Ureter (tissue), 1 donor: ENCODE measurements at places on chromosomes 3 and 15. TPM values are rescaled to one million over a fixed set of nuclear protein-coding genes. Genes with fewer than 3 reads are reported as not detected.

The PLSCR5 gene
- not detected for total RNA-seq

DNA sequence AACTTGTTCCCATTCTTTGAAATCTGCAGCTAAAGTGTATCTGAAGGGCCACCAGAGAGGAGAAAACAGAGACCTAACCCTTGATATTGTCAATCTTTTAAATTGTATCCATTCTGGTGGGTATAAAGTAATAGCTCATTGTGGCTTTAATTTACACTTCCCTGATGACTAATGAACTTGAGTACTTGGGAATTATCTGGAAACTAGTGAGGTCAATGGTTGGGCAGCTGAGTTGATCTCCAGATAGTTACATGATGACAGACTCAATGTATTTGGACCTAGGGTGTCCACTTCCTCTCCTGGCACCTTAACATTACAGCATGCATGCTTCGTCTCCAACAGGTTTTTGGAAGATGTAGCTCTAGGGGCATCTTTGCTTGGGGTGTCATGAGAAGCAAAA lies 195.2 kb downstream of the PDCD6IP start:
- no peak for DNase-seq

The RARRES1 gene
- 48.5 TPM for total RNA-seq

The ROPN1B gene
- total RNA-seq = 1.4 TPM

- DNase-seq = no peak
Observed at GRCh38 chr15:22780267-22780666, 6.2 kb upstream of the NIPA1 start.

The C3orf70 gene
- 19.0 TPM for total RNA-seq

GRCh38 chr15:48778331-48778730 lies 32.5 kb downstream of the CEP152 start:
- DNase-seq = no peak

GRCh38 chr15:89556413-89557262 lies 18.6 kb upstream of the TICRR start:
- DNase-seq = peak; percentile 64

The SLC9C1 gene
- 0.13 TPM for total RNA-seq

The ZIC4 gene
- not detected for total RNA-seq

DNA sequence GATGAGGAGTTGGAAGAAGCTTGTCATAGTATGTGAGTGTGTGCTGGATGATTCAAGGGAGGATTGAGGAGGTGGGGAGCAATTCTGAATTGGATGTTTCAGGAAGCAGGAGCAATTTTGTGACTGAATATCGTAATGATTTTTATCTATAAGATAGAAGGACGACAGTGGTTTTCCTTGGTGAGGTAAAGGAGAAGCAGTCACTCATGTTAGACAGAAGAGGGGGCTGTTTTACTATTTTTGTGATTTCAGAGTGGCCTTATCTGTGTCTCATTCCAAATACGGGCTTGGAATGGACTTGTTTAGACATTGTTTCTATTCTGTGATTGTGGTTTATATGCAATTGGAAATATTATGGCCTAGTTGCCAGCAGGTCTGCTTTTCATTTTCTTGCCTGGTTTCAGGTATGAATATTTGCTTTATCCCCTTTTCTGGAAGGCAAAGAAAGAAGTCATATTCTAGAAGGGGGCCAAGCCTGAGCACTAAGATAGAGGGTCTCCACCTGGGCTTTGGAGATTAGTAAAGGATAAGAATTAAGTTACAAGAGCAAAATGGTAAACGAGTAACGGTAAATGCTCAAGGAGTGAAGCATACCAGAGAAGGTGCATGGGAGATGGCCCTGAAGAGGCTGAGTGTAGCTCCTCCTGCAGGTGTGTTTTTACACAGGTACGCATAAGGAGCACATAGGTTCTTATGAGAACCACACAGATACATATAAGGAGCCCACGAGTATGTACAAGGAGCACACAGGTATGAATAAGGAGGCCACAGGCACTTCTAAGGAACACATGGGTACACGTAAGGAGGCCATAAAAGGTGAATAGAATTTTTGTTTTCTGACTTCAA lies 124.6 kb upstream of the KCNAB1 start:
- no peak for DNase-seq

The TTLL13 gene
- 0.36 TPM for total RNA-seq

GRCh38 chr15:22262613-22263020 lies 182.3 kb downstream of the OR4M2 start:
- DNase-seq = no peak

The LYSMD4 gene
- 7.6 TPM for total RNA-seq

DNA sequence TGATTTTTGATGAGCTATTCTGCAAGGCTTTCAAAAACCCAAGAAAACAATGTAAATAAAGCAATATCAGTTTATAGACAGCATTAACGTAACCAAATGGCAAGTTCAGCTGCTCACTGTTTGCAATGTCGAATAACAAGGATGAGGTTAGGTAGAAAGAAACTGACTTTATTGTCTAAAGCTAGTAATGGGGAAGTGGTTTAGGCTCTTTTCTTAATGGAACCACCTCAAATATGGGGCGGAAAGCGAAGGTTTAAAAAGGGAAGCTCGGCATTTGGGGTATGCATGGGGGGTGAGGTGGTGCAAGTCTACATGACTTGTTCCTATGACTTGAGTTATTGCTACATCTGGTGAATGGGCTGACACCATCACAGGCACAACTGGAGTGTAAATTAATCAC lies 1060.2 kb downstream of the NSUN3 start:
- DNase-seq = no peak

The BDH1 gene
- total RNA-seq = 69.4 TPM

The VIPR1 gene
- 72.7 TPM for total RNA-seq

DNA sequence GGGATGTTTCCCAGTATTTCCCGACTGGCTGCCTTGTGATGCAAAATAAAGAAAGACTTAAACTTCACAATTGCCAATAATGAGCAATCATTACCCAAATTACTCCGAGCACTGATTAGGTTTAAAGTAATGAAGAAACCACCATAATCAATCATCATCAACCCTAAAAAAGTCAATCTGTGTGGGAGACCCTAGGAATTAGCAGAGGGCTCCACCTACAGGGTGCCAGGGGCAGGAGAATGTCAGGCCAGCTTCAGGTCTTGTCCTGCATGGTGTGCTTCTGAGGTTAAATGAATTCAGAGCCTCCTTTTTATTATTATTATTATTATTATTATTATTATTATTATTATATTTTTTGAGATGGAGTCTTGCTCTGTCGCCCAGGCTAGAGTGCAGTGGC lies 478.0 kb upstream of the ARRDC4 start:
- no peak for DNase-seq

The ARIH2 gene
- 123 TPM for total RNA-seq
